ENCODE measurements at places on chromosomes 6 and 20.
A peak's percentile ranks its signal among the peaks of the same experiment; 100 is the strongest.

DNA sequence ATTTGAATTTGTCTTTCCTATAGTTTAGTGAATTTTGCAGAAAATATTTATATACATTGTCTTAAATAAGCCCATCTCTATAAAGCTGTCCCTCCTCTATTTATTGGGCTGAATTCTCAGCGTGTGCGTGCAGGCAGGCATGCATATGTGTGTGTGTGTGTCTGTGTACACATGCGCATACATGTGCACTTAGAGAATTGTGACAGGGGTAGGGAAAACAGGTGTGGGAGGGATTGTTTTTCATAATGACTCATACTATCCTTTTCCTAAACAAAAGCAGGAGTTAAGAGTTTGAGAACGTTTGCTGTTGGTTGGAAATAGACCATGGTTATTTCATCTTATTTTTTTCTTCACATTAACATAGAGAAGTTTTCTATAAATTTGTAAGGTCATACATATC, 43.4 kb upstream of the FABP7 start:
- DNase-seq, result no peak

DNA sequence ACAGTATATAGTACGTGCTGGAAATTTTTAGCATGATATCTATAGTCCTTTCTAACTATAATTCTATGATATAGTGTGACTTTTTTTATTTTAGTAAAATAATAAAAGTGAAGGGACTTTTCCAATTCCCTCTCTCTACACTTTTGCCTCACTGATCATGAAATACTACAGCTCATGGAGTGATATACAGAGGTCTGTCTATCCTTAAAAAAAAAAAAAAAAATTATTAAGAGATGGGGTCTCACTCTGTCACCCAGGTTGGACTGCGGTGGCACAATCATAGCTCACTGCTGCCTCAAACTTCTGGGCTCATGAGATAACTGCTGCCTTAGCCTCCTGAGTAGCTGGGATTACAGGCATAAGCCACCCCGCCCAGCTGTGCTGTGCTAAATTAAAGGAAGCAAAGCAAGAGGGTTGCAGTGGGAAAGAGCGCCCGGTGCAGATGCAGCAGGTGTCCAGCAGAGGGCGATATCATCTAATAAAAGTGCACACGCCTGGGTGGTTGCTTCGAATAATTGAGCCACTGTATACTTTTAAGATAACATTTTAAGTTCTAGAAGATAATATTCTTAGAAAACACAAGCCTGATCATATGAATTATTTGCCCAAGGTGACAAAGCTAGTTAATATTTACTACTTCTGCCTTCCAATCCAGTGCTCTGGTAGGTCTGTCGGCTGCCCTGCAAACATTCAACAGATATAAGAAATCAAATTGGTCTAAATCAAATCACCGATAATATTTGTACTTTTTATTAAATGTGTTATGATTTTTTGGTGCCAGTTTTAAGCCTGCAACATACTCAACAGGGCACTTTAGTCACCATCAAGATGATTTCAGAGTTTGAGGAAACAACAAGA, 94.9 kb upstream of the NT5E start:
- DNase-seq, result peak; percentile 57

GRCh38 chr20:58712151-58712791, 19.7 kb downstream of the NPEPL1 start:
- DNase-seq, result no peak

DNA sequence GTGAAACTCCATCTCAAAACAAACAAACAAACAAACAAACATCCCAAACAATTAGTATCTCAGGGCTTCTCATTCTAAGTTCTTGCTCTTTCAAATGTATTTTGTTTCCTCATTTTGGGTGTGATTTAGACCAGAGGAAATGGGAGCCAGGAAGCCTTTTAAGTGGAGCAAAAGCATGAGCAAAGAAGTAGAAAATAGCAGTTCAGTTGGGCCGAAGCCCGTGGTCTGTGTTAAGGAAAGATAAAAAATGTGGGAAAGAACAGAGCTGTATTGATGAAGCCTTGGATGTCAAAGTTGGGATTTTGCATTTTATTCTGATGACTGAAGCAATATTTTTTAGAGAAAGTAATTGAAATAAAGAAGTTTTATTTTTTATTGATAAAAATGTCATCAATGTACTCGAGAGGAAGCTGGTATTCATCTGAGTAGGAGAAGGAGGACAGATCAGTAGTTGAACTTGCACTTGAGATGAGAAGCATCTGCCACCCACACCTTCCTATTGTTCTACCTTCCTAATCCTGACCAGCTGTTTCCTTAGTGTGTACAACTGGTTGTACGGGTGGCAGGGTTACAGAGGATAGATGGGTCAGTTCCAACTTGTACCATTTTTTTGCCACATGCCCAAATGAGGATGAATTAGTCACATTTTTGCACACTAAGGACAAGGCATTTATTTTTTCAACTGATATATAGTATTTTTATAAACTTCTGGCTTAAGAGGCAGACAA, 56.1 kb downstream of the KIAA0408 start:
- DNase-seq, result no peak

GRCh38 chr20:49661560-49662329, 51.9 kb downstream of the B4GALT5 start:
- no peak for DNase-seq

GRCh38 chr6:100685747-100686146, 195.4 kb downstream of the ASCC3 start:
- DNase-seq, result no peak

DNA sequence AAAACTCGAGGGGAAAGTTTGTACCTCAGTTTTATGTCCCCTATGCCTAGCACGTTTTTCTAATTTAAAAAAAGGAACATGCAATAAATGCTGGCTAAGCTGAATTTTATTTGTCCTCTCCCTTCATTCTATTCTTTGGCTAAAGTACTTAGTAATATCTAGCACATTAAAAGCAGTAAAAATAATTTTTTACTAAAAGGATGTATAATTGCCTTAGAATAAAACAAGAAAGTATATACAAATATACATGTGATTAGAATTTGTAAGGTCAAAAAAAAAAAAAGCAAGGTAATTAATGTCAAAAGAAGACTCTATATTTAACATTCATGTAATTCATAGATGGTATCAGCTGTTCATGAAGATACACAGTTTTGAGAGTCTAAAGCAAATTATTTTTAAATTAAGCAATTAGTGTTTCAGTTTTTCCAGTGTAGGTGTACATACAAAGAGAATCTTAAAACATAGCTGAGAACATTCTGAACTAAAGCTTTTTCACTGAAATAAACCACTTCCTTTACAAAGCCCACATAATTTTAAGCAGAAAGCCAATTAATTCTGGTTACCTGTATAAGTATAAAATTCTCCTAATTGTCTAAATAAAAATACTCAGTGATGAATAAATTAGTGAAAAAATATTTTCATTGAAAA, 32.4 kb downstream of the HBS1L start:
- DNase-seq, result no peak

- DNase-seq, result no peak
Measured at GRCh38 chr6:168159506-168159905, 80.5 kb upstream of the FRMD1 start.

GRCh38 chr6:98323605-98324004, 510.8 kb upstream of the POU3F2 start:
- no peak for DNase-seq

DNA sequence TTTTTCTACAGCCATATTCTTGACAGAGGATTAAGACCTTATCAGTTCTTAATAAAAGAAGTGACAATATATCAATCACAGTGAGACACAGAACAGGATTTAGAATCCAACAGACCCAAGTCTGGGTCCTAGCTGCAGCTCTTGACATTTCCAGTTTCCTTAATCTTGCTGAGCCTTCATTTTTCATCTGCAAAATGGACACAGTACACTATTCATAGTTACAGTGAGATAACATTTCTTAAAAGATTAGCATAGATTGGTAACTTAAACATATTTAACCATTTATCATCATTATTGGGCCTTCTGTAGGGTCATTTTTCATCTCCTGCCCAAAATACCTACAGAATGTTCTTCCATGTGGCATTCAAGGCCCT, 45.6 kb downstream of the FKBP5 start:
- DNase-seq, result no peak

- DNase-seq, result peak; percentile 77
Measured at GRCh38 chr20:56414842-56415765, 3.0 kb downstream of the CASS4 start.

- DNase-seq, result no peak
Measured at GRCh38 chr20:46704714-46705377, 4.6 kb upstream of the SLC2A10 start.

- DNase-seq, result peak; percentile 94
Measured at GRCh38 chr6:14743474-14744211, 502.2 kb upstream of the JARID2 start.

GRCh38 chr6:1415416-1416063, 26.2 kb downstream of the FOXF2 start:
- DNase-seq, result no peak

- DNase-seq, result no peak
Measured at GRCh38 chr6:143167224-143167623, 106.5 kb downstream of the AIG1 start.

GRCh38 chr6:19848465-19849029, 11.4 kb downstream of the ID4 start:
- DNase-seq, result no peak

DNA sequence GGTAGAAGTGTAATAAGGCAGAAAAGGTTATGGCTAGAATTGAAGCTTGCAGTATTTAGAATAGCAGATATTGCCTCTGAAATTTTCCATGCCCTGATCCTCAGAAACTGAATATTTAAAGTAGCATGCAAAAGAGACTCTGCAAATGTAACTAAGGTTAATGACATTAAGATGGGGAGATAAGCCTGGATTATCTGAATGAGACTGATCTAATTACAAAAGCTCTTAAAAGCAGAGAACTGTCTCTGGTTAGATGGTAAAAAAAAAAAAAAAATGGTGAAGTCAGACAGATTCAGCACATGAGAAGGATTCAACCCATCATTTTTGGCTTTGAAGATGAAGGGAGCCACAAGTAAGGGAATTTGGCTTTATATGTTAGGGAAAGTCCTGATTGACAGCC, 503.7 kb upstream of the IRAK1BP1 start:
- no peak for DNase-seq

GRCh38 chr6:91483415-91484105, 896.7 kb upstream of the MAP3K7 start:
- no peak for DNase-seq

DNA sequence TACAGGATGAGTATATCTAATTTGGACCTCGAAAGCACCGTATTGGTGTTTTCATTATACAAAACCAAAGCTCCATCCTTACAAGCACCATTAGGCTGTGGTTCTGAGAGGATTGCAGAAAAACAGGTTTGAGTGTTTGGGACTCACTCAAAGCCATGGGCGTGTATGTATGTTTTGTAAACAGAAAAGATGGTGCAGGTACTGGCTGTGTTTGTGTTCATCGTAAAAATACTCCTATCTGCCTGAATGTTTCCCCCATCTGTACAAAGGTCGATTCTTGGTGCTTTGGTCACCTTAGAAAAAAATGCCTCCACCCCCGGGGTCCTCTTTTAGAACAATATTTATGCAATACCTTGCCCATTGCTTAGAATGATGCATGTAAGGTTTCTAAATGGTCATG, 286.6 kb downstream of the TSHZ2 start:
- DNase-seq, result no peak

GRCh38 chr20:32582659-32583580, 2.2 kb downstream of the NOL4L start:
- DNase-seq, result no peak

GRCh38 chr6:10271982-10272381, 142.9 kb downstream of the TFAP2A start:
- DNase-seq, result no peak

DNA sequence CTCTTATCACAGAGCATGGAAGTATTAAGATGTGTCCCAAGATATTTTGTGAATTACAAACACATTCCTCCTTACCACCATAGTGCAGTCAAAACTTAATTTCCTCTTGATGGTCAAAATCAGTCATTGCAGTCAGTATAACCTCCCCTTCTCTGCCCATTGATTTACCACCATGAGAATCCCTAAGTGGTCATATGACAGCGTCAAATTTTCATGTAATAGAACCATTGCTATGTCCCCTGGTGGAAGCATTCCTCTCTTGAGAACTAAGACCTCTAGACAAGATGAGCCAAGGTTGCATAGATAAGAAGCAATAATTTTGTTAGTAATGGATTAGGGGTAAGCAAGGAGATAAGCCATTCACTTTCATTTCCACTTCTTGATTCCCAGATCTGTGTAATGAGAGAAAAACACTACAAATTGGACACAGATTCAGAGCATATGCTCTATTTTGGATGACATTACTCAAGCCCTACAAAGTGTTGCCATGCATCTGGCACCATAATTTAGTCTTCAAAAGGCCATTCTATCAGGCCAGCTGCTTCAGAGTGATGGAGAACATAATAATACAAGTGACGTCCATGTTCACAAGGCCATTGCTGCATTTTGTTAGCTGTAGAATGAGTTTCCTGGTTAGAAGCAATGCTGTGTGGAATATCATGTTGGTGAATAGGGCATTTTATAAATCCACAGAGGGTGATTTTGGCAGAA, 49.6 kb upstream of the PDE7B start:
- DNase-seq, result no peak

GRCh38 chr6:156109713-156110112, 654.1 kb upstream of the NOX3 start:
- no peak for DNase-seq

DNA sequence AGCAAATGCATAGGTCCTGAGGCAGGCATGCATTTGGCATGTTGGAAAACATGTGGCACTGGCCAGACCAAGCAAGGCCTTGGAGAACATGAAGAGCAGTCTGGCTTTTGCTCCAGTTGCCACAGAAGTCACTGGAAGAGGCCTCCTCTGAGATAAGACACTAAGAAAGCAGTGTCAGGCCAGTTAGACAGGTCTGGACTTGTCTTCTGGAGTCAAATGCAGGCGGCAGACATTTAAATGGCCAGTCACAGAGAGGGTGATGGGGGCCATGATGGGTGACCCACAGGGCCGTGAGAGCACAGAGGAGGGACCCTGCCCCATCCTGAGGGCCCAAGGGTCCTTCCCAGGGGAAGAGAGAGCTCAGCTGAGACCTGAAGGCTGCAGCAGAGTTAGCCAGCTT, 26.7 kb upstream of the ADA start:
- DNase-seq, result no peak

DNA sequence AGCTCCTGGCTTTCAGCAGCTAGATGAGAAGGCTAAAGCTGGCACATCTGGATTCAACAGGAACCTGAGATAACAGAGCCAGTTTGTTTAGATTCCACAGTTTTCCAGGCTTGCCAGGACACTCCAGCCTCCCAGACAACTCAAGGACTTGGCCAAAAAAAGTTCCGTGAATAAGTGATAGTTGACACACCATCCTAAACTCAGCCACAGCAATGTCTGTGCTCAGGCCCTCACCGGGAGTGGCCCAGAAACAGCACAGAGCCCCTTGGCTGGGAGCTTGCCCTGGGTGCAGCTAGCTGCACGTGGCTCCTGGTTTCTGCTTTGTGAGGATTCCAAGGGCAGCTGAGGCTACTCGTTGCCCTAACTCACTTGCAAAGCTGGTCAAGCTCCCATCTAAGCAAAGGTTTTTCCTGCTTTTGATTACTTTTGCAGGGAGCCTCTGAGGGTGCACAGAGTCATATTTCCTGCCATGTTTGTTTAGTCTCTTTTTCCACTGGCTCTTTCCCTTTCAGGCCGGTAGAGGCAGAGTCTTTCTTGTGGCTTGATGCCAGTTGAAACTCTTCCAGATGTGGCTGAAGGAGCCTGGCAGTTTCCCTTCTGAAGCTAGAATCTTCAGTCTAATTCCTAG, 118.3 kb upstream of the ECI2 start:
- no peak for DNase-seq
